ENCODE measurements at places on chromosomes 16 and 17.
A peak's percentile ranks its signal among the peaks of the same experiment; 100 is the strongest.

GRCh38 chr16:82761236-82761635 is 134.5 kb downstream of the CDH13 start:
- peak; percentile 69 for DNase-seq

- DNase-seq, result peak; percentile 86
Measured at GRCh38 chr16:56932721-56933619, 1.0 kb downstream of the HERPUD1 start.

- no peak for DNase-seq
Measured at GRCh38 chr17:48553190-48553547, 8.3 kb upstream of the HOXB2 start.

GRCh38 chr16:1929105-1929504 is 10.9 kb upstream of the HS3ST6 start:
- DNase-seq, result no peak

All from cardiac fibroblast (primary cell).